ENCODE measurements at places on chromosomes 3 and 15.

GRCh38 chr3:83514130-83514914 is 1444.5 kb upstream of the CADM2 start:
- DNase-seq: no peak

DNA sequence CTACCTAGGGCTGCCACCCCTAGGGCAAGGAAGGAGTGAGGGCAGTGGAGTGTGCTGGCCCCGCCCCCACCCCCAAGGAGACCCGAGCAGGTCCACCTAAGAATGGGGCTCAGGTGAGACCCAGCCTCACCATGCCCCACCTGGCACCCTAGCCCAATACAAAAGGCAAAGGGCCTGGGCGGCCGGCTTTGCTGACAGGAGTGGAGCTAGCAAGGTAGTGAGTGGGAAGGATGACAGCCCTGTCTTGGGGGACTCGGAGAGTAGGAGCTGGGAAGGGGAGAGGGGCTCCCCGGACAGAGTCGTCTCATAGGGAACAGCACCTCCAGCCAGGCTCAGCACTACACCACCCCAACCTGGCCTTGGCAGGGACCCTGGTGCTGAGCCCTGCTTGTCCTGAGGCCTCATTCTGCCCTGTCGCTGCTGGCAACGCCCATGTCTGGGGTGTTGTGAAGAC is 12.1 kb downstream of the C15orf39 start:
- DNase-seq: no peak

- peak; percentile 73 for DNase-seq
Observed at GRCh38 chr3:182713743-182714517, 79.4 kb upstream of the ATP11B start.

DNA sequence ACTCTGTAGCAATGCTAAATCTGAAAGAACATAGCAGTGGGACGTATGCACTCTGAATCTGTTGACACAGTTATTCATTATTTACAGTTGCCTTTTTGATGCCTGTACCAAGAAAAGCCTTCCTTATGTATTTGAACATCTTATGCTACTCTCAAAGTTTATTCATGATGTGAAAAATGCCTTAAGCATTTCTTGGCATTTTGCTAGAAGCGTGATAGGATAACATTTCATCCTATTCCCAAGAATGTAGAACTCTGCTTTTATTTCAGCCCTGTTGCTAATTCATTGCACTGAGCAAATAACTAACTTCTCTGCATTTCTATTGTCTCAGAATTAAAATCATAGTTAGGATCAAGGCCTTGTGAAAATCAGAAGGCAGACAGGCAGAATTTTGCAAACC is 105.5 kb downstream of the STRIT1 start:
- DNase-seq: no peak

GRCh38 chr3:142159083-142159740 is 9.9 kb upstream of the TFDP2 start:
- DNase-seq: no peak

DNA sequence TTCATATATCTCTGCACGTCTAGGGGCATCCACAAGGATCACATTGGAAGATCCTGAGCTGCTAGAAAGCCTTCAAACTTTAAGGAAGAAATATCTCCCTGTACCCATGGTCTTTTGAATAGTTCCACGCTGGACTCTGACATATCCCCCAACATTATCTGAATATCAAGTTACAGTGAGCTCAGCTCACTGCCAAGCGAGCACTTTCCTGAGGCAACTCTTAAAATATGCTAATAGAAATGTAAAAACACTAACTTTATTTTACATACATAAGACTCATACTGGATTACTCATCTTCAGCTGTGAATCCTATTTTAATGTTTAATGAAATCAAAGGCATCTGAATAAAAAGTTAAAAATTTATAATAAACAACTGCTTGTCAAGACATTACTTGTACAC is 420.2 kb upstream of the CCDC54 start:
- no peak for DNase-seq

- DNase-seq: no peak
Observed at GRCh38 chr3:44240061-44240460, 1.6 kb upstream of the TOPAZ1 start.

- DNase-seq: no peak
Observed at GRCh38 chr3:96860882-96861281, 46.5 kb downstream of the EPHA6 start.

DNA sequence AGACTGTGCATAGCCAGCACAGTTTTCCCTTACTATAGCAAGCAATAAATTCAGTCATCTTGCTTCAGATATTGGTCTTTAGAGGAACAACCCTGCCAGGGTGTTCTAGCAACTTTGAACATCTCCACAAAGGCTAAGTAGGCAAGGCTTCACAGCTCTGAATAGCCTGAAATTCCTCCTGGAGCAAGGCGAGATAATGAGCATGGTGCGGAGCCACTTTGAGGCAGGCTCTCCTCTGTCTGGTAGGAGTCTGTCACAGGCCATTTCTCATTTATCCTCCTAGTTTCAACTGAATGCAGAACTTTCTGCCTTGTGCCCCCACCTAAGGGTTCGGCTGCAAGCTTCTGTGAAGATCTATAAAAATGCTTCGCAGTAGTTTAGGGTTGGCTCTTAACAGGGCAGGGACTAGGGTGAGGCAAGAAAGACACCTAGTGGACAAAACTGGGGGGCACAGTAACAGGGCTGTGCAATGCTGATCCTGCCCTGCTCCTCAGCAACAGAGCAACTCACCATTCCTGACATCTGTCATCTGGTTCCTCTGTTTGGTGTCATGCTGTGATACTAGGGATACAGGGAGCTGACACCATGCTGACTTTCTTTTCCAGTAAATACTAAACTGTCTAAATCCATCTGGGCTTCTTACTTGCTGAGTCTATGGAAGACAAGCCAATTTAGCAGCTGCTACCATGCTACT is 16.6 kb upstream of the EHHADH start:
- DNase-seq: peak; percentile 64

- no peak for DNase-seq
Observed at GRCh38 chr3:123528130-123528529, 56.7 kb downstream of the HACD2 start.

DNA sequence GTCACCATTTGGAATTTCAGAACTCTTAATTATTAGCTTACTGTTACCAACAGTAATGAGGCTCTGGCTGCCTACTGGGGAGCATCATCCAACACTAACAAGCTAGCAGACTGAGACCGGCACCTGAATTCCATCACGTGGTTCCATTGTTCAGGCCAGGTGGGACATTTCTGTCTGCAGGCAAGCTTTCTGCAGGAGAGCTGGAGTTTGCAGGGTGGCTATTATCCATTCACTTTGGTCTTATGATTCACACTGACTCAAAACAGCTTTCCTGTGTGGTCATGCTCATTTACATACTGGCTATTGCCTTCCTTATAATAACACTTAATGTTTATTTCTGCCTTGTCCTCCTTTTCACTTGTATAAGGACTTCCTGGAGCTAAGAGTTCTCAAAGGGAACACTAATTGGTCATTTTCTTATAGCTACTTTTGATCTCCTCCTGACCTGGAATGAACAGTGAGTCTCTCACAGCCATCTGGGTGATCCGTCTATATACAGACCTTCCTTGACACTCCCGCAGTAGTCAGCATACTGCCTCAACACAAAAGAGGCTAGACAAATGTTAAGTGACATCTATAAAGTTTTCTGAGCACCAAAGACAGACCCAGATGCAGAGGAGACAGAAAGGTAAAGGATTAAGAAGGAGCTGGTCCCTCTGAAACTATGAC is 695.4 kb downstream of the FHIT start:
- DNase-seq: peak; percentile 78

DNA sequence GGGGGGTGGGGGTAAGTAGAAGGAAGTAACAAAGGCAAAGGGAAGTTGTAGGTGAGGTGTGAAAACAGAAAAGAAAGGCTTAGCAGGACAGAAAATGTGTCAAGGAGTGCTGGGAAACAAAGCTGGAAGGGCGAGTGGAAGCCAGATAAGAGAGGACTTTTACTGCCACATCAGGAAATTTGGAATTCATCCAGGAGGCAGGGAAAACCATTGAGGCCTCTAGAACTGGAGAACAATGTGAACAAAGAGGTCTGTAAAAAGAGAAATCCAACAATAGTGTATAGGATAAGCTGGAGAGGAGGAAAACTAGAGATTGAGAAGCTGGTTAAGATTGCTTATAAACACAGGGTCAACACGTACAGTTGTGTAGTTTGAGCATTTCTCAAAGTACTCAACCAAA is 116.6 kb downstream of the NTRK3 start:
- no peak for DNase-seq

DNA sequence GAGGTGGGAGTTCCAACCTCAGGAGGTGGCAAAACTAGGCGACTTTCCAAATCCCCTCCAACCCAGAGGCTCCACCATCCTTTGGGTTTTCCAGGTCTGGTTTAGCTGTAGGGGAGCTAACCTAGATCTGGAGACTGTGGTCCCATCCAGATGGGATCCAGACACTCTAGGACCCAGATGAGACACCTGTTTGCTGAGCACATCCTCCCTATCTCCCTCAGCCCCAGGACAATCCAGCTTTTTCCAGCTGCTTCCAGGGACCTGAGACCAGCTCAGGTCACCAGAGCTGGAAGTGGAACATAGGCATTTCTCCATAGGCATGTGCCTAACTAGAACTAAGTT is 18.2 kb downstream of the CRTAP start:
- no peak for DNase-seq

- DNase-seq: no peak
Observed at GRCh38 chr3:126464093-126464492, 11.6 kb downstream of the ZXDC start.

DNA sequence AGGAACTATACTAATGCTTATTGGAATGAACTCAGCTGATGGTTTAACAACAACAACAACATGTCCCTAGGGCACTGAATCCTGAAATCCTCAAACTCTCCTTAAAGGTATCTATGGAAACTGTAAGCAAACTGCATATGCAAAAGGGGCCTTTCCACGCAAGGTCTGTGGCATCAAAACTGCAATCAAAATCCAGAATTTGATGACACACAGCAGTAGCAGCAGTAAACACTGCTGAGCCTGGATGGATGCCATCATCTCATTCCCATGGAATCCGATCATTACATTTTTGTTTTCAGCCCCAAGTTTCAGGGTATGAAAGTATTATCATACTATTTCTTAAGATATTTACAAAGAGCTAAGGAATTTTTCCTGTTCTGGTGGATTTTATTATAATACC is 399.7 kb downstream of the VPS13C start:
- no peak for DNase-seq

DNA sequence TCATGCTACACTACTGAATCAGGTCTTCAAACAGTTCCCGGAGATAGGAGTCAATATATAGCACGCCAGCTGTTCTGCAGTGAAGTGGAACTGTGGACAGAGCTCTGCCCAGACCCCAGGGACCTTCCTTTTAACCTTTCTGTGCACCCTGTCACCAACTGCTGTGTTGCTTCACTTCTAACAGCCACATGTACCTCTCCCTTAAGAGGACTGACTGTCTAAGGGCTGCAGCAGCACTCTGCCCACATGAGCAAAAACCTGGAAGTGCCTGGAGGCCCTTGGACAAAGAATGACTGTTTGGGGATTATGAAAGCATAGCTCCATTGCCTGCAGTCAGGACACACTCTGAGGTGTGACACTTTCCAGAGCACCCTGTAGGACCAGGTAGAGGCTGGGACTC is 88.3 kb upstream of the CTNNB1 start:
- no peak for DNase-seq

DNA sequence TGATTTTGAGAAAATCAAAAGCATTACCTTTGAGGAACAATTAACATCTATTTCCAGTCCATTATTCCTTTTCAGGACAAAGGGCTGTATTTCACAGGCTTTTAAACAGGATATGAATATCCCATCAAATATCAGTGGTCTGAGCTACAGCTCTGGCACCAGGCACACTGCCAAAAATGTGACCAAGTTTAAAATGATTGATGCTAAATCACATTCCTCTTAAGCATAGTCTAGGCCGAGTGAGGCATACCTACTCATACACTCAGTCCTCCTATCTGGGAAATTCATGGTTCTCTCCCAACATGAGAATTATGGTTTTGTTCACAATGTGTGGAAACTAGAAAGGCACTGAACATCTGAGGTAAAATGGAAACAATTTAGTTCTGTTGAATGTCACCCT is 683.5 kb downstream of the TUSC7 start:
- no peak for DNase-seq

DNA sequence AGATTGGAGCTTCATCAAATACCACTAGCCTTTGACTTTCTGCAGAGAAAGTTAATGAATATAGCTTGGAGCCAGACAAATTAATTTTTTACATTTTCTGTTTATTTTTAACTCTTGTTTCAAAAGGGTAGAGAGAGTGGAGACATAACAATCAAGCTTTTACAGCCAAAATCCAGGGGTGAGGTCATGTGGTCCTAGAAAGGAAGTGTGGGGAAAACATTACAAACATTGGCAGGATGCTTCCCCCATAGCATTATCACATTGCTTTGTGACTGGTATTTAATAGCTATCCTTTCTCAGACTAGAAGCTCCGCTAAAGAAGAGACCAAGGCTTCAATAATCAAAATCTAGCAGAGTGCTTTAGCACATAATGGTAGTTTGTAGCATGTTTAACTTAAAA is 46.4 kb upstream of the PHLDB2 start:
- DNase-seq: no peak

DNA sequence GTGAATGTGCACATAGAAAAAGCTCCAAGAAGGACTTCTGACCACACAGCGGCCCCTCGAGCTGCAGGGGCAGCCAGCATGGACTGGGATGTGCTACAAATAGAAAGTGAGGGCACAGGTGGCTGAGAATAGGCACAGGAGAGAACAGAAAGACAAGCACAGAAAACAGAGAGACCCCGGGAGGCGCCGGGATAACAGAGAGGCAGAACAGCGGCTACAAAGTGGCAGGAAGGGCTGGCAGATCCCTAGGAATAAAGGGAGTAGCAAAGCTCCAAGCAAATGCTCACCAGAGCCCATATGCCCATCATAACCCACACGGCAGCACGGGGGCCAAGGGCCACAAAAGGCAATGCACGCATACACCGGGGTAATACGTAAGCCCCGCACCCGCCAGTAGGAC is 201.7 kb upstream of the NSMCE3 start:
- DNase-seq: peak; percentile 24

GRCh38 chr15:70038730-70039392 is 58.9 kb downstream of the TLE3 start:
- no peak for DNase-seq

- no peak for DNase-seq
Observed at GRCh38 chr15:94234300-94234699, 2.9 kb downstream of the MCTP2 start.

- no peak for DNase-seq
Observed at GRCh38 chr15:92936138-92936537, 36.0 kb downstream of the CHD2 start.

- peak; percentile 49 for DNase-seq
Observed at GRCh38 chr15:100131321-100132224, 210.2 kb downstream of the ADAMTS17 start.

- no peak for DNase-seq
Observed at GRCh38 chr3:36476286-36476942, 96.1 kb downstream of the STAC start.

GRCh38 chr3:178001670-178002101 is 534.5 kb upstream of the KCNMB2 start:
- no peak for DNase-seq

GRCh38 chr15:57018151-57018550 is 99.7 kb downstream of the TCF12 start:
- no peak for DNase-seq

DNA sequence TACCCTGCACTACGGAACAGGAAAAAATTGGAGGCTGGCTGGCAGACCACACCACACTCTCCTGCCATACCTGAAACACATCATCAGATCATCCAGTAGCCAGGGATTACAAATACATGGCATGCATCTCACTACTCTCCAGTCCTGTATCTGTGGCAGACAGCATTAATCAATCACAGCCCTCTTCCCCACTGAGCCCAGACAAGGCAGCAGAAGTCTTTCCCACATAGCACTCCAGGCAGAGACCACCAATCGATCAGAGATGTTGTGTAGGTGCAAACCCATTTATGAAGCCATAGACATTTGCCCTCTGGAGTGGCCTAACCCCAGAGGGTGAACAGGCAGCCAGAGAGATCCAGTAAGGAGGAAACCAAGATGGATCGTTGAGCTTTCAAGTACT is 410.9 kb upstream of the PROK2 start:
- DNase-seq: no peak
